Activated naive CD8-positive, alpha-beta T cell treated with anti-CD3 and anti-CD28 coated beads for 36 hours (primary cell): ENCODE measurements at places on chromosomes 3 and 15.

DNA sequence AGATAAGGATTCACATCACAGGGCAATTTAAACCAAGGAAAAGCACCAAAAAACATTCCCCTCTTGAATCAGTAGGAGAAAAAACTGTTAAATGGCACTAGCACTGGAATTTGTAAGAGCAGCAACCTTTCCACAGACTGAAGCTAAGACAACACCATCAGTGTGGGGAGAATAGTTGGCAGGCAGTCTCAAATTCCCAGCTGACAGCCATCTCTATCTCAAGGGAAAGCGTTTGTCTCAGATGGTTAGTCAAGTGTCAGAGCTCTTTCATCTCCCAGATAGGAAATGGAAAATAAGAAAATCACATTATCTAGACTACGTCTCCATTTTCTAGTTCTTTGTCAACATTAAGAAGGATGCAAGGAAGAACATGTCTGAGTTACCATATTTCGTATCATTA is 228.7 kb downstream of the WDR72 start:
- no peak for DNase-seq

- no peak for DNase-seq
These were observed 9.3 kb downstream of the PLXNA1 start for GRCh38 chr3:126992216-126992615.

DNA sequence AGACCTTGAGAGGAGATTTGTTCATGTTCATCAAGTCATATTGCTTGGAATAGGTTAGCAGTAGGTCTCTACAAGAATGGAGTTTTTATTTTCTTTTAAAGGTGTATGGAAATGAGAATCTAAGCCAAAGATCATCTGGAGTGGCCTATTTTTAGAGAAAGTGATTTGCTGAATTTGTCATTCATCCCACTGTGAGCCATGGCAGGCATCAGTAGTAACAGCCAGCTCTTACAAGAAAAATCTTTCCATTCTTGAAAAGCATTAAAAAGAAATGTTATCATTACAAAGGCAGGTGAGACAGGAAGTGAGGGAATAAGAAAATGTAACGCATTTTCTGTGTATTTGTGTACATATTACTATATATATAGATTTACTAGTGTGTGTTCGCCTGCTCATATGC is 29.6 kb downstream of the STAC start:
- DNase-seq: no peak

DNA sequence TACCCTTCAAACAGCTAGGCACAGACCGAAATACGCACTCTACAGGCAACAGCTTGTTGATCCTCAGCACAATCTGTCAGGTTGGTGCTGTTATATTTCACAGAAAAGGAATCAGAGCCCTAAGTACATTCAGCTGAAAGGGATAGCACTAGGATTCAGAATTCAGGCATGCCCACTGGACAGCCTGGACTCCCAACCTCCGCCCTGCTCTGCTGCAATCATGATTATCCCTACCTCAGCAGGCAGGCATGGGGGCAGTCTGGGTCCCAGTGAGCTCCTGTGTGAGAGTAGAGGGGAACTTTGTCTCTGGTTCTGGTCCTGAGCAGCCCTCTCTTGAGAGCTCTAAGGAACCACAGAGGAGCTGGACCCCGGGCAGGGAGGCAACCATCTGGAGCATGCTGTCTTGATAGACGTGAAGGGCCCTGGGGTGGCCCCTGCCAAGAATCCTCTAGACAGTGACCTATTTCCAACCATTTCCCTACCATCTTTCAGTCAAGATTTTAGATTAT is 23.4 kb upstream of the NOX5 start:
- no peak for DNase-seq

DNA sequence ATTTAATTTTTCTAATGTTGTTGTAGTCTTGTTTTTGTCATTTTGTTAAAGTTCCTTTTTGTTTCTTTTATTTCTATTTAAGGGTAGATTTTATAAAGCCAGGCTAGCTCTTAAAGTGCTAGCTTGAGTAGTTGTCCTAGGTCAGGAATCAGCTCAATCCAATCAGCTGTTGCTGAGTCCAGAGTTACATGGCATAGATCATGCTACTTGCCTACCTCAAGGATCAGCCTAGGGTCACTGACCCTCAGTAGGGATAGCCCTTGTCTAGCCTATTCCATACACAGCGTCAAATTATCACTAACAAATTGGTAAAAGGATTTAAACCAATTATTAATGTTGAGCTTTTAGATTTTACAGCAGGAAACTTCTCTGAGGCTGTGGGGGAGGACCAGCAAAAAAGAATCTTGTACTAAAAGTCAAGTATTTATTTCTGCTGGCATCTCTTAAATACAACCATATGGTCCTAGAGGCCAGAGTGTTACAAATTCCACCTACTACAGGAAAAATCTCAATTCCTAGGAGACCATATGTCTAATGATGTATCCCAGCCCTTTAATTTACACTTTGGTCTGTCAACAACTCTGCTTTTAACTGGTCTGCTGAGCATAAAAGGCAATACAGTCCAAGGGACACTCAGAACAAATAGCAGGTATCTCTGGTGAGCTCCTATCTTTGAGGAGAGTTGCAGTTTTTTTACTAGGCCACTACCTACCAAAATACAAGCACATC is 138.3 kb upstream of the PTPRG start:
- no peak for DNase-seq

DNA sequence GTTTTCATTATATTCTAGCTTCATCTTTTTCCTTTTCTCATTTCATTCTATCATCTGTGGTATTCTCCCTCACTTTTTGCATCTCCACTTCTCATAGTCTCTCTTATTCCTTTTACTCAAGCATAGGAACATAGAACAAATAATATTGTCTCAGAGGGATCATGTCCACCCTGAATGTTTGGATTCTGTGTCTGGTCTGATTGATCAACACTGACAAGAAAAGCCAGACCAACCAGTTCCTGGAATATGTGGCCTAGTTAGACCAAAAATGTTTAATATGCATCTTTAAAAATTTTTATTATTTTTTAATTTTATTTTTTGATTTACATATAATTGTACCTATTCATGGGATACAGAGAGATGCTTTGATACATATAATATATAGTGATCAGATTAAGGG is 212.0 kb upstream of the ALCAM start:
- DNase-seq: no peak

GRCh38 chr15:89115547-89115946 is 27.3 kb downstream of the ABHD2 start:
- no peak for DNase-seq

DNA sequence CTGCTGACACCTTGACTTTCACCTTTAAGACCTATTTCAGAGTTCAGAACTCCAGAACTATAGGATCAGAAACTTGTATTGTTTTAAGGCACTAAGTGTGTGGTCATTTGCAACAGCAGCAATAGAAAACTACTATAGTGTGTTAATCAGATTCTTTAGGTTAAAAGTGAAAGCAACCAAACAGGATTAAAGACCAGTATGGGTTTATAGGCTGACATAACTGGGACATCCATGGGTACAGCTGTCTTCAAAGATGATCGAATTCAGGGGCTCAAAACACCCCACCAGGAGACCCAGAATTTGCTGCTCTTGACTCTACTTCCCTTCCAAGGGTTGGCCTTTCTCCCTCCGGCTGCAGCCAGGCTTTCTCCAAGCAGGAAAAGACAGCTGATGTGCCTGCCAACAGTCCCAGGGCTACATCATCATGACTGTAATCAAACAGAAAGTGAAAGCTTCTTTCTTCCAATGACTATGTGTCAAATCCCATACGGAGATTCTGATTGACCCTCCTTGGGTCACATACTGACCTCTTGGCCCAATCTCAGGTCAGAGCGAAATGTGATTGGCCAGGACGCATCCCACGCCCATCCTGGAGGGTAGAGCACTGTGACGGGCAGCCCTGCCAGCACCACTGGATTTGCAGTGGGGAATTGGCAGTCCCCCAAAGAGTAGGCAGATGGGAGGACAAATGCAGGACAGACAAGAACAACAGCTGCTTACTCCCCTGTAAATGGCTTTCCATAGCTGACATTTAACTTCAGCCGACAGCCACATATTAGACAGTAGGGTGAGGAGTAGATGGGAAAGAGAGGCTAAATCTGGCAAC is 51.4 kb upstream of the RNF7 start:
- DNase-seq: peak; percentile 5

GRCh38 chr3:160450846-160451245 is 1.3 kb upstream of the TRIM59 start:
- DNase-seq: no peak

GRCh38 chr3:76551739-76552138 is 488.2 kb upstream of the ROBO2 start:
- no peak for DNase-seq

DNA sequence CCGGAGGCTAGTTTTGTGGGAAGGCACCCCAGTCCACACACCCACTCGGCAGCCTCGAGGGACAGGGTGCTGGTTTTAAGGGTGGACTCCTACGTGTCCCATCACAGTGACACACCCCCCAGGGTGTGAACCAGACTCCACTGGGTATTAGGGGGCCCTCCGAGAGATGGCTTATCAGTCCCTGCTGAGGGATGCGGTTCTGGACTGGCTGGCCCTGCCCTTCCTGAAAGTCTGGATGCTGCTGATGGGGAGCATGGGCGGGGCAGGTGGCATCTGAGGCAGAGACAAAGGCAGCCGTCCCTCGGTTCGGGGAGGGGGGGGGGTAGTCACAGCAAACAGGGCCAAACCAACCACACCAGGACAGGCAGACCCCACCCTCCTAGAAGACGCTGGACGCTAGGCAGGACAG is 939 bp upstream of the ULK3 start:
- DNase-seq: no peak
